Colonic mucosa (tissue), 4 donors: ENCODE measurements at places on chromosomes 2 and 18.
A peak's percentile ranks its signal among the peaks of the same experiment; 100 is the strongest.

- peak; percentile 28 for DNase-seq
These were observed 136.3 kb downstream of the TMEM17 start for GRCh38 chr2:62369541-62370202.

DNA sequence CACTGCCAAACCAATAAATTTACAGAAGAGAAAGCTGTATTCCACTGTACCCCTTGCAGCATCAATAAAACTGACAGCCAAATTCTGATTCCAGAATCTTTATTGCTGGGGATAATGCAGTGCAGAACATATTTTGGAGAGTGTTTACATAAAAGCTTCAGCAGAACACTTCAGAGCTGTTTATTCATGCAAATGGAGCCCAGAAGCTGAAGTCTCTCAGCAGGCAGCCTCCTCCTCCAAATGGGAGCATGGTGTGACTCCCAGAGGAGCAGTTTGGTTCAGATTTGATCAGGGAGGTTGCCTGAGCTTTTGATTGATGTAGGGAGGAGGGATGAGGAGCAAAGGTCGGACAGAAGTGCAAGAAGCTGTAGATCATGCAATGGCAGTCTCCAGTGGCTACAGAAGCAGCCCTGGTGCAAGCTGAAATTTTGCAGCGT, 22.4 kb downstream of the LHCGR start:
- DNase-seq: no peak

GRCh38 chr2:197130318-197130717, 180.3 kb downstream of the ANKRD44 start:
- DNase-seq: no peak

DNA sequence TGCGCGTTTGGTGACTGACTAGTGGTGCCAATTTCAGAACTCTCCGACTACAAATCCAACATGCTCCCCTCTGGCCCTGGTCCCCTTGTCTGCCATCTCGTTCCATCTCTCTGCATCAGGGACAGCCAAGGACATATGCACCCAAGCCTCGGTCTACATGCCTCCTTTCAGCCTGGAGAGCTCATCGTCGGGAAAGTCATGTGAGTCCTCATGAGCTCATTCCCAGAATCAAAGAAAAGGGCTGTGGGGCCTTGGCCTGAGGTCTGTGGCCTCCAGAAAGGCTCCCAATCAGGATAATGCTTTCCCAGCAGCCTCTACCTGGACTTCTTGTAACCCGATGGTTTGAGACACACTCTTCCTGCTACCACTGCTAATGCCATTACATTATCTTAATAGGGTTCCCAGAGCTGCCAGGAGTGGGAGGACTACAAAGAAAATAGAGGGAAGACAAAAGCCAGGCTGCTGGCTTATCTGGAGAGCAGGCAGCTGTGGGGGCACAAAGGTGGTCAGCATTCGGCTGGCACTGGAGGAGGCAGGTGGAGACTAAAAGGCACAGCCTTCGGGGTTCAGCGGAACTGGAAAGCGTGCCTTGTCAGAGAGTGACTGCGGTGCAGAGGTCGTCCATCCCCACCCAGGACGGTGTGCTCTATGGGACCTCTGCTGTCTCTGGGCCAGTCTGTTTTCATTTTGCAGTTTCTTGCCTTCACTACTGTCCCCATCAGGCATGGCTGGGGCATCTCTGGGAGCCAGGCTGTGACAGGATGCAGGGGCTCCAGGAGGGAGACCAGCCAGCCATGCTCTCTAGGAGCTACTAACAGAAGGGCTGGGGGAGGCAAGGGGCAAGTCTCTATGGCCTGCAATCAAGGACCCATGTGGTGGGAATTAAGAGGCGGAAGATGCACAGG, 104.4 kb upstream of the SMAD2 start:
- DNase-seq: no peak

GRCh38 chr2:11563784-11564666, 30.2 kb downstream of the GREB1 start:
- no peak for DNase-seq

- peak; percentile 30 for DNase-seq
These were observed 1.7 kb downstream of the MYCN start for GRCh38 chr2:15941871-15942710.

DNA sequence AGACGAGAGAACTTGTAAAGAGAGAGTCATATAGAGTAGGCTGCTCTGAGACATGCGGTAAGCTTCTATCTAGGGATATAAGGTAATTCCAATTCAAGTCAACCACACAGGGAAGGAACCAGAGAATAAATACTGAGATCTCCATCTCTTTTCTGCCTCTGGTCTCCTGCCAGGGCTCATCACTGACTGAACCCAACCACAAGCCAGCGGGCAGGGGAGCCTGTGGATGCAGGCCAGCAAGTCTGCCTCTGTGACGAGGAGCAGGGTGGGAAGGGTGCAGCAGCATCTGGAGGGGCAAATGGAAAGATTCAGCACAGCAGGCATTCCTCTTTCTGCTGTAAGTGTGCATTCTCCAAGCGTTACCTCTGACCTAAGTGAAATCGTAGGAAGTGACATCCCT, 82.2 kb downstream of the ICOS start:
- no peak for DNase-seq

- no peak for DNase-seq
These were observed 165.5 kb downstream of the GLI2 start for GRCh38 chr2:120901201-120901600.

DNA sequence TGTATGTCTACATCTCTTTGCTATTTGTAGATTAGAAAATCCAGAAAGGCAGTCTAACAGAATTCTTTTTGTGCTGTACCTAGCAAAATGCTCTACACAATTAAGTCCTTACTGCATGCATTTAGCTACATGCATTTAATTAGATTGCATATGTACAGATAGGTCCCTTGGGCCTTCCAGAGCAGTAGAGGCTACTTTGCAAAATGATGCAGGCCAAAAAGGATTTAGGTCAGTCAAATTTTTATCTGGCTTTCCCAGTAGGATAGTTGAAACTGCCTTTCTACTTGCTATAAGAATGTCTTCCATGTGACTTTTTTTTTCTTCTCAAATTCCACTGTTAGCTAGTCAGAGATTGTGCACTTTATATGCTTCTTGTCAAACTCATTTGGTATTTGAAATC, 19.3 kb downstream of the GALNT13 start:
- DNase-seq: no peak

DNA sequence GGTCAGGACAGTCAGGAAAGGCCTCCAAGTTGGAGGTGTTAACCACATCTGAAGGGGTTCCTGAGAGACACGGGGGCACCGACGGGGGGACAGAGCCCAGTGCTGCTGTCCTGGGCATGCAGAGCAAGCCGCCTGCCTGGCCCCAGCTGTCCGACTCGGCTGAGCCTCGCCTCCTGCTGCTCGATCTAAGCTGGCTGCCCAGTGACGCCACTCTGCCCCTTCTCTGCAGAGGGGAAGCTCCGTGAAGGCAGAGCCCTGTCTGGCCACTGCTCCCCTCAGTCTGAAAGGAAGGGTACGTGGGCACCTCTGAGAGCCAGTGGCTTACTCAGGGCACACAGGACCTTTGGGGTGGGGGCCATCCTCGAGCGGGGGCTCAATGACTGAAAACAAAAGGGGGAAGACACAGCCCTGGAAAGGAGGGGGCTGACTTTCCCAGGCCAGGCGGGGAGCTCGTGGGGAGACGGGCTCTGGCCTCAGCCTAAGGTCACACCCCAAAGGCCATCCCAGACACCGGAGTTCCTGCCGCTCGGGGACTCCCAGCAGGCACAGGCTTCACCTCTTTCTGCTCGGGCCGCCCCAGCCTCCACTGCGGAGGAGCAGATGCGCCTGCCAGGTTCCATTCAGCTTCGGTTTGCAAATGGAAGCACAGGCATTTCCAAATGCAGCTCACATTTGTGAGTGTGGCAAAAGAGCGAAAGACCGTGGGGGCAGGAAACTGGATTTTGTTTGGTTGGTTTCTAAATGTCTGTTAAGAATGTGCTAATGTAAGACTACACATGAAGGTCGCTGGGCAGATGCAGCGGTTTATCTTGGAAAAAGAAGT, 136.9 kb downstream of the HDAC4 start:
- DNase-seq: no peak

GRCh38 chr2:220276741-220277444, 649.5 kb downstream of the SLC4A3 start:
- DNase-seq: no peak

- DNase-seq: peak; percentile 43
These were observed 493.8 kb upstream of the NRP2 start for GRCh38 chr2:205188239-205189138.

DNA sequence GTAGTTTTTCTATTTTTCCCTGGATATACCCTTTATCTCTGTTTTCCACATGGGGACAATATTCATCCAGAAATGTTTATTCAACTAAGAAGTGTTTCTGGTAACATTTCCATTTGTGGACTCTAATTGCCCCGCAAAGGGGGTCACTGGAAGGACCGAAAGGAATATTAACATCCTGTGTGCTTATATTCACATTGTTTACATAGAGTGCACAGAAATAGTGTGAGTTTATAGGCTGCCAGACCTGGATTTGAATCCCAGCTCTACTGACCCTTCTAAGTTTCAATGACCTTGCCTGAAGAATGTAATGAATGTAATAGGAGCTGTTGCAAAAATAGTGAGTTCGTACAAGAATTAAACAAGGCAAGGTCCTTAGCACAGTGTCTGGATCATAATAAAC, 152.9 kb upstream of the NCKAP5 start:
- DNase-seq: no peak

GRCh38 chr2:65786007-65786717, 353.8 kb upstream of the SPRED2 start:
- DNase-seq: no peak

DNA sequence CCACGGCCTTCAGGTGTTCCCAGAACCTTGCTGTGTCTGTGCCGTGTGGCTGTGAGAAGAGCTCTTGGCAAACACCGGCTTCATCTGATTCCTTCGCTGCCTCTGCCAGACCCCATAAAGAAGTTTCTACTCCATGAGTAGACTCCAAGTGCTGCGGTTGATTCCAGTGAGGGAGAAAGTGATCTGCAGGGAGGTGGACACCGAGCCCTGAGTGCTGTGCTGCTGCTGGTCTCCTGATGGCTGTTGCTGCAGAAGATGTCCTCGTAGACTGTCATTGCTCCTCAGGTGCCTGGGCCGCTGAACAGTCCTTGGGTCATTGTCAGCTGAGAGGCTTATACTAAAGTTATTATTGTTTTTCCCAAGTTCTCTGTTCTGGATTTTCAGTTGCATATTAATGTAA, 19.6 kb downstream of the ASB1 start:
- no peak for DNase-seq

DNA sequence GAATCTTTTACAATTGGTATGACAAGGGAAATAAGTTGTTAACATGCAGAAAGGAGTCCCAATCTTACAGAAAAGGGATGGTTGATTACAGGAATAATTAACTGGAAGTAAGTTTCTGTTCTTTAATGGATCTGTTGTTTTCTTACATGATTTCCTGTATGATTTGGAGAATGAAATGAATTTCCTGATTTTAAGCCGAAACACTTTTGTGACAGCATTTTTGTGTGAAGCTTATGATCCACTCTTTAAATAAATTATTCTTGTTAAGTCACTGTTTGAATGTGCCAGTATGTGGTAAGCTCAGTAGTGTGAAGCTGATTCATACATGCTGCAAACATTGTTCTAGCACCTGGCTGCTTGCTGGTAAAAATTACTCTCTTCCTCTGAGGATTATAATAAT, 516.2 kb downstream of the DCDC2C start:
- DNase-seq: no peak

GRCh38 chr2:23520256-23520655, 135.3 kb downstream of the KLHL29 start:
- DNase-seq: no peak
